ENCODE measurements at places on chromosomes 13 and 19.
A peak's percentile ranks its signal among the peaks of the same experiment; 100 is the strongest.

DNA sequence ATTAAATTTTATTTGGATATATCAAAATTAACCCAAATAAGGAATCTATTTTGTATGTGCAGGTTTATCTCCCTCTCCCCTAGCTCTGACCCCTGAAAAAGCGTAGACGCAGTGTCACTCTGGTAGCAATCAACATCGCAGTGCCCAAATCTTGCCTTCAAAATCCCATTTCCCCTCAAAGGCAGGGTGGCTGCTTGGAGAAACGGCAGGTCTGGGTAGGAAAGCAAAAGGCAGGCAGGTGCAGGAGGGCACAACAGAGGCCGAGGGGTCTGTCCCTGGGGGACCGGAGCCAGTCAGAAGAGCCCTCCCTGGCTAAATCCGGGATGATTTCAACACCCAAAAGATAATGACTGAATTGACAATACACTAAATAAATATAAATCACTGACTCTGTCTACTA lies 41.9 kb downstream of the NAXD start:
- no peak for DNase-seq

GRCh38 chr19:11446652-11447301 lies 11.3 kb downstream of the PRKCSH start:
- DNase-seq, result no peak

DNA sequence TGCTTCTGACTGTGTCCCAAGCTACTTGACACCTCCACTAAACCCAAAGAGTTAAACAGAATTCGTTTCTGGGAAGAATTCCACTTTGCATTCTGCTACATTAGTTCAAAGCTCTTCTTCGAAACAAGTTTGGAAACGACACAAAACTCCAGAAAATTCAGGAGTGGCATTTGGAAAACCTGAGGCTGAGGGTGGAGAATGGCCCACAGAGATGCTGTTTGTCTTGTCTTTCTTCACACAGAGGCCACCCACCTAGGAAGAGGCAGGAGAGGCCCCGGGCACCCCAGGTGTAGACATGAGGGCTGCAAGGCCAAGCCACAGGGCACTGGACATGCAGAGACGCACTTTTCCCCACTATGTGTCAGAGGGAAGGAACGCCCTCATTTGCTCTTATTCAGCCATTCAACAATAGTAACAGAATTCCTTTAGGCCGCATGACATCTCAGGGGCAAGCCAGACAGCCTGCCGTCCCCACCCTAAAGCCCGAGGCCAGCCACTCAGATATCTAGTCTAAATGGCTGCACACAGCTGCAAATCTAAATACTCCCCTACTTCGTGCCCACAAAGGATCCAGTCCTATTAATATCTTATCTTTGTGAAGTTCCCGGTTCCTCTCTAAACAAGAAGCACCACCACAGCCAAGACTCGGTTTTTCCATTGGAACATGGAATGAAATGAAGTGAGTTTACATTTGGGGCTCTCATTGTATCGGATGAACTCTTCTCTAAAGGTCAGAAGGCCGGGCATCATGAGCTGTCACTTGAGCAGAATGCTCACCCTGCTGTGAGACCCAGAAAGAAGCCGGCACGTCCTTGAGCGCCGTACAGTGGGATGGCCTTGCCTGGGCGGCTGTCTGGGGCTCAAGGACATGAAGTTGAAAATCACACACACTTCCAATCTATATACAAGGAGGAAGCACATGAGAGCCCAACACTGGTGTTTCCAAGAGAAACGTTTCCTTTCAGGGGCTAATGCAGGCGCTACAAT lies 19.8 kb downstream of the COL4A1 start:
- DNase-seq, result no peak

DNA sequence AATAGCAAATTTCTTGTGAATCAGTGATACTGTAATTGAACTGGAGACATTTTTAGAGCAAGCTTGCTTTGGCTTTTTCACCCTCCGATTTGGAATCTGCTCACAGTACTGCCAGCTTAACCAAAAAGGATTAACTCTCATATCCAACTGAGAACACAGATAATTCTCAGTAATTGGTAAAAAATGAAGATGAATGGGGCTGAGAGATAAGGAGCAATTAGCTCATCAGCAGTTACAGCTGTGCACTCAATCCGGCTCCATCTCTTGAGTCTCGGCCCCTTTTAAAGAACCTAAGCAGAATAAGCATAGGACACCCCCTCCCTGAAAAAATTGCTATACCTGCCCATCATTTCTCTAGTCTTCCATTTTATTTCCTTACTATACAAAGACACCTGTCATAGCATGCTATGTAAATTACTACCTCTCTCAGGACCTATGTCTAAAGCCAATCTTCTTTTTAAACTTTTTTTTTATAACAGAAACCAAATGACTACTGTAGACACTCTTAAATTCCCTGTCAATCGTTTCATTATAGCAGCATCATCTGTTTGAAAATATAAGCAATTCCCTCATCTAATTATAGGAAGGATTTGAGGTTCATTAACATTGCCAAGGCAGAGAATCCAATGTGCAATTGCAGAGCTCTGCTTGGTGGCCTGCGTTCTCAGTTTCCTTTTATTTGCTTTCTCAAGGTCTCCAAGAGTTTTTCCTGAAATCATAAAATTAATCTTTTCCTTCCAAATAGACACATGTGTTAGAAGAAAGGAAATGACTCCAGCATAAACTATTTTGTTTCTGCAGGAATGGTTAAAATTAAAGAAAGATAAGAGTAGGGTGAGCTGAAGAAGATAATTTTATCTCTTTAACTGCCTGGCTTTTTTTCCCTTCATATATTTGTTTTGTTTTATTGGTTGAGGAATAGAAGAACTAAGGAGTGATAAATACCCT lies 242.1 kb downstream of the DACH1 start:
- DNase-seq, result no peak

GRCh38 chr19:40400559-40400958 lies 10.6 kb upstream of the HIPK4 start:
- no peak for DNase-seq

DNA sequence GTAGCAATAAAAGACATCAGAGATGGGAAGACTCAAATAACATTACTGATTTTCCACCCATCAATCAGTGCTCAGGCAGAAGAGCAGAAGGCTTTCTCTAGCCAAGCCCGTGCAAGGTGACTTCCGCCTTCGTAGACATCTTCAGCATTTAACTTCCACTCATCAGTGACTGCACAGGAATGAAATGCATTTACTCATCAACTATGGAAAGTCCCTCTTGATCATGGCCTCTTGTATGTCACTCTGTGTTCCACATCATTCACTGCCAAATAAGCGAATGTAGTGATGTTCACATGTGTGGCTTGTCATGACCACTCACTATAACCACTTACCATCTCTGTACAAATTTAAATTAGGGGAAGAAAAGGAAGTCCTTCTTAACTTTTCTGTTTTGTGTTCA lies 49.4 kb downstream of the SACS start:
- DNase-seq, result peak; percentile 78

DNA sequence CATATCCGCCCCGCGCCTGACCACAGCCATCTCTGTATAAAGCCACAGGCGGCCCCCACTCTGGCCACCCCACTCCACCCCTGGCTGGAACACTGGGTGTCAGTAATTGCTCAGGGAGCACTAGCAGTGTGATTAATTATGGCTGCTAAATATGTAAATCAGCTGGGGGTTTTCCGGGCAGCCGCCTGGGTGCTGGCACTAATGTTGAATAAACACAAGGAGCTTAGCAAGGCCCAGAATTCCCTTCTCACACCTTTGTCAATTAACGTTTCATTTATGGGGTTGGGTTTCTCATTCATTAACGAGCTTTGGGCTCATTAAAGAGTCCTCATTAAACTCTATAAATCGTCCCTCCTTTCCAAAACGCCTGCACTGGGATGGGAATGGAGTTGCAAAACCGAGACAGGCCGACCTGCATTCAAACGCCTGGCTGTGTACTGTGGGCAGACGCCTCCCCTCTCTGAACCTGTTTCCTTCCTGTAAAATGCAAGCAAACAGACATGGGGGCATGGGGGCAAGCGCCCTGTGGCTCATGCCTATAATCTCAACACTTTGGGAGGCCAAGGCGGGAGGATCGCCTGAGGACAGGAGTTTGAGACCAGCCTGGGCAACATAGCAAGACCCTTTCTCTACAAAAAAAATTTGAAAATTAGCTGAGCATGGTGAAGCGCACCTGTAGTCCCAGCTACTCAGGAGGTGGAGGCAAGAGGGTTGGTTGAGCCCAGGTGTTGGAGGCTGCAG lies 17.7 kb upstream of the OLFM2 start:
- DNase-seq, result no peak

GRCh38 chr19:5587661-5588060 lies 19.9 kb upstream of the TINCR start:
- no peak for DNase-seq

- DNase-seq, result no peak
These were observed 38.6 kb upstream of the ZNF30 start for GRCh38 chr19:34888091-34888490.

GRCh38 chr13:34085204-34085603 lies 267.3 kb downstream of the RFC3 start:
- no peak for DNase-seq

GRCh38 chr19:11137542-11138384 lies 17.8 kb downstream of the SPC24 start:
- DNase-seq, result peak; percentile 76

DNA sequence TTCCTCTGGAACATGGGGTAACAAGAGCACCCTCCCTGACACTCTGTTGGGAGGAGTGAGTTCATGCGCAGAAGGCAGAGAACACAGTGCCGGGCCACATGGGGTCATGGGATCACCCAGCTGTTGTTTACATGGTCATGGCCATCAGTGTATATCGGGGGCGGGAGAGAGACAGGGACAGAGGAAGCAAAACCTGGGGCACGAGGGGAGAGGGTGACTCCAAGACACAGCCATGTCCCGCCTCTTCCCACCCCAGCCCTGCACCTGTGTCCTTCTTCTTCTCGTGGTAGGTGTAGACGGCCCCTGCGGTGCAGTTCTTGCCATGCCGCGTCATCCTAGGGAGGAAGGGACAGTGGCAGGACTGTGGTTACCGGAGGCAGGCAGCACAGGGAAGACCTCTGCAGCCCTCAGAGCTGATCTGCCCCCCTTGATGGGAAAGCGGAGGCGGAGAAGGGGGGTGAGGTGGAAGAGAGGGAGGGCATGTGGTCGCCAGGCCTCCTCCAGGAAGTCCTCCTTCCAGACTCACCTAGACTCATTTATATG lies 19.9 kb downstream of the NOSIP start:
- no peak for DNase-seq

GRCh38 chr13:55576389-55576788 lies 1564.3 kb upstream of the PRR20A start:
- no peak for DNase-seq

DNA sequence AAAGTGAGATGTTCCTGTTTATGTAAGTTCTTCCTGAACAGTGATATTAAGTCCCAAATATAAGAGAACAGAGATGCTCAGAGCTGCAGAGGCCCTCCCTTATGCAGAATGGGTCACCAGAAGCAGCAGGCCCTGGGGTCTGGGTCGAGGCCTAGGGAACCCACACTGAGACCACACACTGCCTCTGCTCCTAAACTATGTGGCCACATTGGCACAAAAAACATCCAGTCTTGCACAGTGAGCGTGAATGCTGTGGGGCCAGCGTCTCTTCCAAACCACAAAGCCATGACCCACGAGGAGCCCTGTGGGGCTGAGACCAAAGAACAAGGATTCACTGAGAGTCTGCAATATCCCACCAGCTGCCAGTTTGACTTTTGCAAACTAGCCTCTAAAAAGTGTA lies 23.6 kb downstream of the PROZ start:
- DNase-seq, result no peak

DNA sequence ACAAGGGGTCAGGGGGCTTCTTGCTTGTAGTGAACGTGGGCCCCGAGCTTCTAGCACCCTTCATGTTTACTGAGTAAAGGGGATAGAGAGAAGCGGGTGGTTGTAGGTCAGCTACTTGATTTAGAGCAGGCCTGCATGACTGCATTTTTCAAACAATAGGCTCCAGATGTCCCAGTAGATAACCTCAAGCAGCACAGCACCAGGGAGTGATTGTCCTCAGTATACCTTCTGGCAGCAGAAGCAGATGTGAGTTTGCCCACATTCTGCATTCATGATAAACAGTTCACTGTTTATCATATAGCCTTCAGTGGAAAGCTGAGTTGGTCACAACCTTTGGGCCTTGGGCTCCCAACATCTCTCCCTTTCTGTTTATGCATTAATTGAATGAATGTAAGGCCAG lies 4.8 kb downstream of the ZNF439 start:
- DNase-seq, result no peak

- DNase-seq, result peak; percentile 87
These were observed 4.5 kb upstream of the IL12RB1 start for GRCh38 chr19:18091217-18091608.

- DNase-seq, result no peak
These were observed 9.8 kb upstream of the TIMM50 start for GRCh38 chr19:39470724-39471339.

DNA sequence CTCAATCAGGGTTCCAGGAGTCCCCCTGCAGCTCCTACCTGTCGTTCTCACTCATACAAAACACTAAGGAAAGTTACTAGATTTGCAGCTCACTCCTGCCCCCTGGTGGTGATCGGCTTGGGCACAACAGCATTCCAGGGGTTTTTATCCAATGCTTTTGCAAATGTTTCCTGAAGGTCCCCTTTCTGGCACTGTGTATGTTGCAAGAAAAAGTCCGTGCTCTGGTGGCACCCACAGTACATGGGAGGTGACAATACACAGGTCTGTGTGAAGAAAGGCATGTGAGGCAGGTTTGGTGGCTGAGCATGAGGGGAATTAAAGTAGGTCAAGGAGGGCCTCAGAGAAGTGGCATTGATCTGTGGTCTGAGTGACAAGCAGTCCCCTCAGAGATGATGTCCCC lies 8.6 kb upstream of the TYK2 start:
- DNase-seq, result peak; percentile 86

DNA sequence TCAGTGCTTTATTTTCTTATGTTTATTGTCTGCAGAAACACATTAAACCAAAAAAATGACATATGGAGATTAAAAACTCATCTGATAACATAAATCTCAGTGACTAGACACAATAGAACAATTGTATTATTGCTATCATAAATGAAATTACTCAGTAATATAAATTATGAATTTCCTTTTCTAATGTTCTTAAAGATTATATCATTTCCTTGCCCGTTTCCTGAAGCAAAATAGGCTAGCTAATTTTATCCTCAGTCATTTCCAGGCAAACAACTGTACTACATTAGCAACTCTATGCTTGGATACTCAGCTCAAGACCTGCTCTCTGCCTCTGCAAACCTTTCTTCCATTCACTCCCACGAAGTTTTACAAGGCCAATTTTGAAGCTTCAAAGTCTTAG lies 61.2 kb downstream of the RFC3 start:
- DNase-seq, result no peak

DNA sequence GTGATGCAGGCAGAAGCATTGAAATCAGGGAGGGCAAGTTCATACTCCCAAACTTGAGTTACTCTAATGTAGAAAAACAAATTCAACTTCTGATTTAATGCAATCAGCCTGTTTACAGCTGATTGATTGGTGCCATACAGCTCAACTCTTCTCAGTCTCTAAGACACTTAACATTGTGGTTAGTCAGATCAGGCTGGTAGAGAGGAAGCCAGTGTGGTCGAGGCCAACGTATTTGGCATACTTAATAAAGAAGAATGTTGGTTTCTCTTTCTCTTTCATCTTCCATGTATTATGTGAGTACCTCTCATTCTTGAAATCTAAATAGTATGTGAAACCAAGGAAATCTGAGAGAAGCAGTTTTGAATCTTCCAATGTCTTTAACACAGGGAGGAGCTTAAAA lies 255.0 kb upstream of the SLITRK1 start:
- peak; percentile 55 for DNase-seq

GRCh38 chr13:28120317-28120716 lies 18.0 kb upstream of the PAN3 start:
- no peak for DNase-seq

- peak; percentile 51 for DNase-seq
These were observed 122.1 kb downstream of the COG6 start for GRCh38 chr13:39777527-39778061.

- DNase-seq, result peak; percentile 78
These were observed 10.6 kb upstream of the ZNF709 start for GRCh38 chr19:12495002-12495802.

- no peak for DNase-seq
These were observed 19.5 kb downstream of the SHC2 start for GRCh38 chr19:441213-441836.

Data from GM12865 (cell line).